MV-4-11 (cell line): ENCODE measurements at places on chromosomes 5 and 9.

DNA sequence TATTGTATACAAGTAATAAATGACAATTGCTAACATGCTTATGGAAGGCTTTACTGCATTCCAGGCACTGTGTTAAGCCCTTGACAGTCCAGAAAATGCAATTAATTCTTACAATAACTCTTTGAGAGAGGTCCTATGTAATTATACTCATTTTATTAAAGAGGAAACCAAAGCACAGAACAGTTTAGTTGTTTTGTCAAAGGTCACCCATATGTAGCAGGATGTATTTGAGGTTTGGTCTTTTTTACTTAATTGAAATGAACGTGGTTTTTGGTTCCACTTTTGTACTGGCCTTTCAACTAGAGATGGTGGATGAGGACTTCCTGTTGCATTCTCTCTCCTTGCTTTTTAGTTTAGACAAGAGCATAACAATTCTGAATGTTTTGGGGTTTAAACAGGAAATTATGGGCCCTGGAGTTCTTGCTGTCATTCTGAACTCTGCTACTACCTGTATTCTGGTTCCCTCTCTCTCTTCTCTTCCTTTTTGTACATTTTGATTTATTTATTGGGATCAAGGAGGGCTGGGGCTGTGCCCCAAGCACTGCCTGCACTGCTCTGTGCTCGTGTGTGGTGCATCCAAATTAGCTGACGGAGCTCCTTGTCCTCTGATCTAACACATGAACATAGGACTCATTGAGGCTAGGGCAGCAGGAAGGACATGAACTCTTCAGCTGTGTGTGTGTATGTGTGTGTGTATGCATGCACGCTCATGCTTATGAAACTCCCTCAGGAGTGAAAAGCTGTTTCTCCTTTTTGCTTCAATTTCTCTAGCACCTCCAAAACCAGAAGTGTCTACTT, 47.4 kb downstream of the SLC28A3 start:
- DNase-seq, result peak; percentile 77

DNA sequence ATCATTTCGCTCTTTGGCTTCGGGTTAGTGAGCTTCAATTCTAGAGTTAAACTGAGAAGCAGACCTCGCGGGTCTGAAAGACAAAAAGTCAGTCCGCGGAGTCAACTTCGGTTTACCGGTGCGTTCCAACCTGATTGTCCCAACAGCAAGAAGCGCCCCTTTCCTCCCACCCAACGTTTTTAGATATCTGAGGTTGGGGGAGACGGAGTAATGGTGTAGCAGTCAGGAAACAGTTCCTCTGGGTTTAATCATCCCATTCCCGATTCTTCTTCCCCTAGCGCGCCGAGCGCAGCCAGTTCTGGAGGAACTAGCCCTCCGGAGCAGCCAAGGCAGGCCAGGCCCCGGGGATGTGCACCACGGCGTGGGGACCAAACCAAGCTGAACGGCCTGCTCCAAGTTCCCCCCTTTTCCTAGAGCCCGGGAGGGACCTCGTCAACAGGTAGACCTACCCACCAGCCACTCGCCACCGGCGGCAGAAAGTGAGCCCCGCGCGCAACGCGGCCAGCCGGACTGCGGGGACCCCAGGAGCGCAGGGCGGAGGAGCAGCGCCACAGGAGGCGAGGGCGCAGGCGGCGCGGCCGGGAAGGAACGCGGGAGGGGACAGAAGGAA, 622 bp upstream of the ISL1 start:
- no peak for DNase-seq

DNA sequence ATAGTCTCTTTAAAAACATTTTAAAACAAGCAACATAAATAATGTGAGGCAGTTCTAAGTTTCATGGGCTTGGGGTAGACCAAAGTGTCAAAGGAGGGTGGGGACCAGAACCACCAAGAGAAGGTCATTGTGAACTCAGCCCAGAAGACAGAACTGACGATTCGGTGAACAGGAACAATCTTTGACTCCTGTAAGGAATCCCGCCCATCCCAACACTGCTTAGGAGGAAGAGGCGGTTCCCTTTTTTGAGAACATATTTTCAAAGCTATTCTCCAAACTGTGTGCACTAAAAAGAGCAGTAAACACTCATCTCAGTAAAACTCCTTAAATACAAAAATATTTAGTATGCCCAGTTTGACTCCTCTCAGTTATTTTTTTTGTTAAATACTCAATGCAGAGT, 176.5 kb upstream of the TLE4 start:
- peak; percentile 14 for DNase-seq

GRCh38 chr9:800591-801150, 40.8 kb upstream of the DMRT1 start:
- DNase-seq, result no peak

- DNase-seq, result no peak
Observed at GRCh38 chr5:123083298-123083697, 5.7 kb upstream of the PRDM6 start.

GRCh38 chr5:85479849-85480248, 1095.2 kb upstream of the EDIL3 start:
- DNase-seq, result no peak
